ENCODE measurements at places on chromosomes 2 and 18.

GRCh38 chr18:26963292-26963691, 97.8 kb upstream of the AQP4 start:
- DNase-seq: no peak

DNA sequence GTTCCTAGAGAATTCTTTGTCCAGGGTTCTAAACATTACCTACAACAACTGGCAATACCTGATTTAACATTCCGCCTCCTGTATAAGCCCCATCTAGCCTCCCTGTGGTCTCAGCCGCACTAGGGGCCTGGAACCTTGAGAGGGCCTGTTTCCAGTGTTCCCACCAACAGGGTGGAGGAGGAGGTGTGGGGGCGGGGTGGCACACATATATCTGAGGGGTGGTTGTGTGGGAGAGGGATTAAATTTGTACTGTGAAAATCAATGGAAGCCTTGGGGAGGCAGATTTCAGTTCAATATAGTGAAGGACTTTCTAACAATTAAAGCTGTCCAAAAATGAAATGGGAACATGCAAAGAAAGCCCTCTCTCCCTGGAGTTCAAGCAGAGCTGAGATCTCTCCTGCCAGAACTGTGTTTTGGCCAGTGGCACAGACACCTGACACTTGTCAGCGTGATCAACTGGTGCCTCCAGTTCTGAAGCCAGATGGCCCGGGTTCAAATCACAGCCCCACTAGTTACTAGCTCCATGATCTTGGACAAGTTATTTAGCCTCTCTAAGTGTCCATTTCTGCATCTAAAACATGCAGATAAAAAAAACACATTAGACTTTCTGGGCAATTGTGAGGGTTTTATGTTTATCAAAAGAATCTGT, 17.0 kb upstream of the FZD7 start:
- DNase-seq: no peak

- DNase-seq: no peak
These were observed 472.9 kb downstream of the PTPRM start for GRCh38 chr18:8040021-8040420.

GRCh38 chr18:58209326-58209725, 165.3 kb downstream of the NEDD4L start:
- DNase-seq: no peak

- DNase-seq: no peak
These were observed 139.4 kb downstream of the WDSUB1 start for GRCh38 chr2:159146996-159147666.

DNA sequence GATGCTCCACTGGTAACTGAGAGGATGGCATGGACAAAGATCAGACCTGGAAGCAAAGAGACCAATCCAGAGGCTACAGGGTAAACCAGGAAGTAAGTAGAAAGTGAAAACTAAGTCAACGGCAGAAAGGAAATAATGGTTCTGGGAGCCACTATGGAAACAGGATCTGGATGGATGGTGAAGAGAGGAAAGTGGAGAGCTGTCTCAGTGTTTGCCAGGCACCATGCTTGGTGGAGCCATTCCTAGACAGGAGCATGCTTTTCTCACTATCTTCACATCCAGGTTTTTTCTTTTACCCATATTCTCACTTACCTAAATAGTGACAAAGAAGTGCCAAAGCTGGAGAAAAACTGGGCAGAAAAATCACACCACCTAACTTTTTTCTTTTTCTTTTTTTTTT, 22.2 kb downstream of the ZNF521 start:
- DNase-seq: no peak

DNA sequence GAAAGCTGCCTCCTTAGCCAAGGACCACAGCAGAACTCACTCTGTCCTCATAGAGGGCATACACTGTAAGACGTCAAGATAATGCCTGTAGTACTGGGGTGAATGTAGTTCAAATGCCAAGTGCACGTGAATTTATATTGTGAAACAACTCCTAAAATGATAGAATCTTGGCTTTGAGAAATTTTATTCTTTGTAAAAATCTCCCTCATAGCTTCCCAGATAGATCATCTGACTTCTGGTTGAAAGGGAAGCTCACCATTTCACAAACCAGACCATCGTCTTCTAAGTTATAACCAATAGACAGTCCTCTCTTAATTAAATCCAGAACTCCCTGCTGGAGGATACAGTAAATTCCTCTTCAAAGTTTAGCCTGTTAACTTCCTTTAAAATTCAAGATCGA, 110.9 kb upstream of the MSTN start:
- no peak for DNase-seq

DNA sequence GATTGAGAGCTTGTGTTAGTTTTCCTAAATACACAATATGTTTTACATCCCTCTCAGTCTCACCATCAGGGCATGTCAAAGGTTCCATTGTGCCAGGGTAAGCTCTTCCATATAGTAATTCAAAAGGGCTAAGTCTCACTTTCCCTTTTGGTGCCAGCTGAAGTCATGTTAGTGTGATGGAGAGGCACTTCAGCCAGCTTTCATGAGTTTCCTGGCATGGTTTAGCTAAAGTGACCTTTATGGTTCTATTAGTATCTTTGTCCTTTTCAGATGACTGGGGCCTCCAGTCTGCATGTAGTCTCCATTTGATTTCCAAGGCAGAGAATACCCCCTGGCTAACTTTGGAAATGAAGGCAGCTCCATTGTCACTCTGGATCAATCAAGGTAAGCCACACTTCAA, 27.2 kb downstream of the NAT8 start:
- DNase-seq: no peak

- no peak for DNase-seq
These were observed 130.9 kb downstream of the HDAC4 start for GRCh38 chr2:239269916-239270315.

DNA sequence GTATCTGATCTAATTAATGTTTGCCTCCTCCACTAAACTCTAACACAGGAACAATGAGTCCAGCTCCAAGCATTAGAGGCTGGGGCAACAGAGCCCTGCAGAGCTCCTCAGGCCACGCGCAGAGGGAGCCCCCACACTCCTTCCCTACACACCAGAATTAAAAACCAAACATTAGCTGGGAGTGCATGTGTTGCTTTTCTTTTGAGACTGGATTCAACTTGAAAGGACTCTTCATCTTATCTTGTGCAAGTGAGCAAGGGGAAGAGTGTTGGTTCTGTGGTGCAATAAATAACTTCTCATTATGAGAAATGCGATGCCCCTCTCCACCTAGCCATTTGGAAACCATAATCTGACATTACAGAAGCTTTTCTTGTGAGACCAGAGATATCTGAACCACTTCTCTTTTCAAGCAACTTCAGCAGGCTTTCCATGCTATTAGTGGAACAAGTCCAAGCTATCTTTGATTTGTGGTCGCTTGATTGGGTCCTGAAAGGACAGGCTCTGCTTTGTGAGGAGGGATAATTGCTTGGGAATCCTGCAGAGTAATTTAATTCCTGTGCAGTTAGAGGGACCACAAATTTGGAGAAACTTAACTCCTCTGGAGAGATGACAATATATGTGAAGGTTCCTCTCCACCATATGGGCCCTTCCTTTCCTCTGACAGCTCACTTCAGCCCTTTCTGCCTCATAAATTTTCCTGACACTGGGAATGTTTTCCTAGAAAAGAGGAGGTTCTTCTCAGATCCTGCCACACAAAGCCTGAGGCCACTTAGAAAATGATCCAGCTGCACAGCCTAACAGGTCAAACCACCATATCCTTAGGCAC, 112.5 kb downstream of the ATL2 start:
- no peak for DNase-seq

- DNase-seq: no peak
These were observed 40.5 kb downstream of the RDH14 start for GRCh38 chr2:18519914-18520450.
